ENCODE measurements at places on chromosomes 4 and X.

DNA sequence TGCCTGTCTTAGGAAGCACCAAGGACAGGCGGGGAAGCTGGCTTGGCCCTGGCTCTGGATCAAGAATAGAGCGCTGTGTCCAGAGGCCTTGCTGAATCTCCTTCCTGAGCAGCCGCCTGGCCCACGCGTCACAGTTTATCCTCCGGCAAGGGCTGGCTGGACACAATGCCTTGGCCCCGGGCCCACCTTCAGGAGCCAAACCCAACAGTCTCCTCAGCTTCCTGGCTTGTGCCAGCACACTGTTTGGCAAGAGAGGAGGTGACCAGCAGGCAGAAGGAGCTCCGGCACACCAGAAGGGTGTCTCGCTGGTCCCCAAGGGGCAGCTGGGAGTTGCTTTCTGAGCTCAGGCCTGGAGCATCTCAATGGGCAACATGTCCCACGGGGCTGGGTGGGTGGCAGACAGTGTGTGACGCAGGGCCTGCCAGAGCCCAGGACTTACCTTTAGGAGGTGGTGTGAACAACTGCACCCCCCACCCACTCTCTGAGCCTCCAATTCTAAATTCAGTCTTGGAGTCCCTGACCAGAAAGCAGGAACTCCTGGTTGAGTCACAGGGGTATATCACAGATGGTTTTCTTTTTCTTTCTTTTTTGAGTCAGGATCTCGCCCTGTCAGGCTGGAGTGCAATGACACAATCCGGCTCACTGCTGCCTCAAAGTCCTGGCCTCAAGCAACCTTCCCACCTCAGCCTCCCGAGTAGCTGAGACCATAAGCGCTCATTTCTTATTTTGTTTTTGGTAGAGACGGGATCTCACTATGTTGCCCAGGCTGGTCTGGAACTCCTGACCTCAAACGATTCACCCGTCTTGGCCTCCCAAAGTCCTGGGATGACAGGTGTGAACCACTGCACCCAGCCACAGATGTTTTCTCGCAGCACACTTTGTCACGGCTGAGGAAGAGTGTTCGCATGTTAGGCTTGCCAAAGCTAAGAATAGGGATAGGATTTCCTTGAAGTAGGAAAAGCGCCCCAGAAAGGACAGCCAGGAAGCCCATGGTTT, 361.2 kb downstream of the BCOR start:
- peak; percentile 82 for DNase-seq

DNA sequence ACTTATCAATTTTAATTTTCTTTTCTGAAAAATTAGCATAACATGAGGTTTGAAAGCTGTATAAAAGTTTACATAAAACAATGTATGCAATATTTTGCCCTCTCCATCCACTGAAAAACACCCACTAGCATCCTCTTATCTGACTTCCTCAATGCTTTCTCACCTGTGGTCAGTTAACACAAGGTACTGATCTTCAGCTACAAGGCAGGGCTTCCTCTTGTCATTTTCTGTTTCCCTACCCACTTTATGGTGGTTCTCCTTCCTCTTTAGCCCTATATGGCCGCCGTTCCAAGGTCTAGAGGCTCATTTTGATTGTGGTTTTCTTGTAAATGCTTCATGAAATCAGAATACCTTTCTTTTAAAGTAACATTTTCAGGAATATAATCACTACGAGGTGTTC, 618.6 kb upstream of the CPEB2 start:
- no peak for DNase-seq

DNA sequence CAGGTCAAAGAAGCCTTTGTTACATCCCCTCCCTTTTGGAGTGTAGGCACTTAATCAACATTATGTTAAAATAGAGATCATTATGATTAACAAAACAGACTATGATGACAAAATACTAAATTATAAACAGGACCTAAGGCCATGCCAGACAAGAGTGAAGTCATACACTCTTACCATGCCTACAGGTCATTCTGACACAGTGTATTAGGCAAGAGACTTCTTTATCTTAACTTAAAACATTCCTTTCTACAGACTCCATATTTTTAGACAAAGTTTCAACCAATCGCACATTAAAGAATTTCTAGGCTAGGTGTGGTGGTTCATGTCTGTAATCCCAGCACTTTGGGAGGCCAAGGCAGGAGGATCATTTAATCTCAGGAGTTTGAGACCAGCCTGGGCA, 128.6 kb upstream of the SLC34A2 start:
- no peak for DNase-seq

DNA sequence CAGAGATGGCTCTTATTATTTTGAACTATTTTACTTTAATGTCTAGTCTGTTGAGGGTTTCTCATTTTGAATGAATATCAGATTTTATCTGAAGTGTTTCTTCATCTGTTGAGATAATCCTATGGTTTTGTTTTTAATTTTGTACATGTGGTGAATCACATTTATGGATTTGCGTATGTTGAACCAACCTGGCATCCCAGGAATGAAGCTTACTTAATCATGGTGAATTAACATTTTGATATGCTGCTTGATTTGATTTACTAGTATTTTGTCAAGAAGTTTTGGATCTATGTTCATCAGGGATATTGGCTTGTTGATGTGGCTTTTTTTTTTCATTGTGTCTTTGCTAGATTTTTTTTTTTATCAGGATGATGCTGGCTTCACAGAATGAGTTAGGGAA, 2390.9 kb downstream of the PCDH7 start:
- DNase-seq, result no peak

DNA sequence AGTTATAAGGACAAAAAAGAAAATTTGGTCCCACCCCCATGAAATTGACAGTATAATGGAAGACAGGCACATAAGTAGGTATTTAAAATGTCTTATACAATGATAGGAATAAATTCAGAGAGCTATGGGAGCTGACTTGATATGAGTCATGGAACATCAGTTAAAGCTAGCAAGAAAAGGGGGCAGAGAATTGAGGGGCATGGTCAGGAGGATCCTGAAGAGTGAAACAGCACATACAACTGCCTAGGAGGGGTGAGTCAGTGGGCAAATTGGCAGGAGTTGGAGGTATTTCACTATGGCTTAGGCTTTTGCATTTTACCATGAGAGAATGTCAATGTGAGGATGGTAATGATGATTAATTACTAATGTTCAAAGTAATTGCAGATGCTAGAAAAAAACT, 95.4 kb upstream of the BANK1 start:
- DNase-seq, result no peak

- DNase-seq, result no peak
Measured at GRCh38 chr4:84565951-84566350, 17.0 kb upstream of the CDS1 start.

DNA sequence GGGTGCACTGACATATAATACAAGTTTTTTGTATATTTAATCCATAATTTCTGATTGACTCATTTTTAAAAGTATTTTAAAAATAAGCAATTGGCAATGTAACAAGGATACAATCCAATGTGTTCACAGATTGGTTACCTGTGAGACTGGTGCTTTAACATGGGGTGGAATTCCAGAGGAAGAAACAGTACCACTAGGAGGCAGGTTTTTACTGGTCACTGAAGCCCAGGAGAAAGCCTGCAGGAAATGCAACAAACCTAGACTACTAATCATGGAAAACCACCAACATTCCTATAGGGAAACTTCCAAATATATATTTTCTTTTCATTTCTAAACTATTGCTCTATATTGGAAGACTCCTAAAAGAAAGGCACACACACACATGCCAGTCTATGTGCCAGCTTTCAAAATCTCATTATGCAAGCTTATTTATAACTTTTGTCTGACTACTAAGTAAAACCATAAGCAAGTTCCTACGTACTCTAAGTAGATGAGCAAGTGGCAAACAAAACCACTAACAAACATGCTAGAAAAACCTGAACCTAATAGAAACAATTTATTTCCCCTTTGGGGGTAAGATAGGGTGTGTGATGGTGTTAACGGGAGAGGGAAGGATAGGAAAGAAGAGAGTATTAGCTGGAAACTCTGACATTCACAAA, 19.2 kb downstream of the G3BP2 start:
- DNase-seq, result peak; percentile 40

DNA sequence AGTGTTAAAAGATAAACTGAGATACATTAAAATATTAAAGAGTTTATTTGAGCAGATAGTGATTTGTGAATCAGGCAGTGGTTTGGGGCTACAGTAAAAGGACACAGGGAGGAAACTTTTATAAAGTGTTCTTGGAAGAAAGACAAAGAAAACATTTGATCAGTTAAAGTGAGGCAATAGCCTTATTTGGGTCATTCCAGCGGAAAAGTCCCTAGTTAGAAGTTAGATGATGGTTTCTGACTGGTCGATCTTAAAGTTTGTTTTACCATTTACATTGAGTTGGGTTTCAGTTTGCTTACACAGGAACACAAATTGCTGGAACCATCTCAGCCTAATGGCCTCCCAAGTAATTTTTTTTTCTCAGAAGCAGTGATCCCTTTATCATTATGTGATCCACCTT, 69.7 kb downstream of the PPP1R2C start:
- no peak for DNase-seq

GRCh38 chrX:109831326-109831985, 98.4 kb upstream of the ACSL4 start:
- no peak for DNase-seq

GRCh38 chr4:107876099-107876498, 51.4 kb downstream of the SGMS2 start:
- DNase-seq, result no peak

DNA sequence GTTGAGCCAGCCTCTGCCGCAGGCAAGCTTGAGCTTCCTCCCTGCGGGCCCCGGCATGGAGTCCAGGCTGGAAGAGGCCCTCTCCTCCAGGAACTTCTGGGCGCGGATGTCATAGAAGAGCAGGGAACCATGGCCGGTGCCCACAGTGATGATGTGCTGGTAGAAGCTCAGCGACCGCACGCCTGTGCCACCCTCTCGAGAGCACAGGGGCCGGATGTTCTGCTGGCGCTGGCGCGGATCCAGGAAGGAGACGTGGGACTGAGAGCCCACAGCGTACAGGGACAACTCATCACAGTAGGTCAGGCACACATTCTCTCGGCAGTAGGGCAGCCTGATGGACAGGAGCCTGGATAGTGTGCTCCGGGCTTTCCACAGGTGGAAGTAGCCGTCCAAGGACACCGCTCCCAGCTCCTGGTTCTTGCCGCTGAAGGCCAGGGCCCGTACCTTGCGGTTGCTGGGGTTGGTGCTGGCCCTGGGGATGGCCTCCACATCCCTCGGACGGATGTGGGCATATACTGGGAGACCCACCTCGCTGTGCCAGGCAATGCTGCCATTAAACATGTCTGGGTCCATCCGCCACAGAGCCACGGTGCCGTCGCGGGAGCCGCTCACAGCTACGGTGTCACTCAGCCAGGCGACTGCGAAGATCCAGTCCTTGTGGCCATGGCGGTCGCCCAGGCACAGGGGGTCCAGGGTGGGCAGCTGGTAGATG, 1.2 kb downstream of the DCAF12L2 start:
- DNase-seq, result no peak

- DNase-seq, result peak; percentile 18
Measured at GRCh38 chrX:140572724-140573123, 67.9 kb upstream of the SOX3 start.

DNA sequence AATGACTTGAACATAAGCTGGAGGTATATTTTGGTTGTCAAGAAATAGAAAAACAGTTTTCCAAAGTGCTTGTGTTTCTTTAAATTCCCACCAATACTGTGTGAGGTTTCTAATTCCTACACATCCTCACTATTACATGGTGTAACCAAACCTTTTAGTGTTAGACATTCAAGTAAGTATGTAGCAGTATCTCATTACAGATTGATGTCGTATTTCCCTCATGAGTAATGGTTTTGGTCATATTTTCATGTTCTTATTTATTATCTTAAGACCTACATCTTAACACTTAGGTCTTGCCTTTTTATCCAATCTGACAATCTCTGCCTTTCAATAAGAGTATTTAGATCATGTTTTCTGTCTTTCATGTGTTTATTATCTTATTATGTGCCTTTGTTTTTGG, 253.7 kb upstream of the ANXA10 start:
- no peak for DNase-seq

DNA sequence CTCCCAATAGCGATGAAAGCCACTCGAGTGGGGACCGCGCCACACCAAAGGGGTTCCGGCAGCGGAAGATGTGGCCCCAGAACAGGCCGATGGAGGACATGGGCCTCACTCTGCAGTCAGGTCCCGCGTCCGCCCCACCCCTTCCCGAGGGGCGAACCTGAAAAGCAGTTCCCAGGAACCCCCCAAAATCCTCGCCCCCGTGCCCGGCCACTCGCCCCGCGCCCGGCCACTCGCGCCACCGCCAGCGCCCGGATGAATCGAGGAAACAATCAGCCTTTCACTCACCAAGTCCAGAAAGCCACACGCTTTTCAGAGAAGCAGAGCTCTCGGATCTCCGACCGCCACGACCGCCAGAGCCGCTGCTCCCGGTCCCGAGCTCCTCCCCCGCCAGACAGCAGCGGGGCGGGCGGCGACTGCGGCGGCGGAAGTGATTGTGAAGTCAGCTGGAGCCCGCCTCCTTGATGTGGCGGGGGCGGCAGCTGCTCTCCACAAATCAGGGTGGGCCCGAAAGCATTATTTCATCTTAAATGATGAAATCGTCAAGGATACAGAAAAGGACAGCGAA, at the start of gene PJA1:
Gene PJA1 (minus strand): TSS at position 367 of the 565 bp plus-strand sequence. CDS start 2,380 bp downstream, outside the sequence.
- DNase-seq, result peak; percentile 77

- DNase-seq, result peak; percentile 67
Measured at GRCh38 chr4:71187404-71188155, 151.2 kb upstream of the SLC4A4 start.

- DNase-seq, result no peak
Measured at GRCh38 chr4:37609626-37610025, 76.5 kb downstream of the RELL1 start.

- DNase-seq, result no peak
Measured at GRCh38 chrX:114332766-114333165, 251.1 kb upstream of the HTR2C start.

GRCh38 chr4:40581254-40582140, 48.2 kb downstream of the RBM47 start:
- DNase-seq, result no peak

All from AG08395 (cell line).